ENCODE measurements at places on chromosomes 5 and 9.

DNA sequence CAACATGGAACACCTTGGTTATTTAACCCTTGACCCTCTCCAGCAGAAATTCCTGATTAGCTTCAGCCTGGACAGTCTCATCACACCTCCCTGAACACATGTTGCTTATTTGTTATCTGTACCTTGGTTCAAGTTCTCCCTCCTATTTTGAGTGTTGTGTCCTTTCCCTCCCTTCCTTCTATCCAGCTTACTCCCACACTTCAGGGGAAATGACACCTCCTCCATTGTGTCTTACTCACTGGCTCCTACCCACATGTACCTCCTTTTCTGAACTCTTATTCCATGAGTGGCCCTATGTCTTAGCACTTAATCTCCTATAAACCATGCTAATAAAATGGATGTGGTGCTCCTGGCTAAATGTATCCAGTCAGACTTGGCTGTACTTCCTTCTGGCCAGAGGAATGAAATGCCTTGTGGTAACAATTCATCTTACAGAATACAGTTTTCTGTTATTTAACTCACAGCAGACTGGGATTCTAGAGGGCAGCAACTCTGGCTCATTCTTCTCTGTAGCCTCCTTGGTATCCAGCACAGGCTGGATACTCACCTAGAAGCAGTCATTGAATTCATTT is 11.2 kb downstream of the LIX1 start:
- DNase-seq, result no peak

DNA sequence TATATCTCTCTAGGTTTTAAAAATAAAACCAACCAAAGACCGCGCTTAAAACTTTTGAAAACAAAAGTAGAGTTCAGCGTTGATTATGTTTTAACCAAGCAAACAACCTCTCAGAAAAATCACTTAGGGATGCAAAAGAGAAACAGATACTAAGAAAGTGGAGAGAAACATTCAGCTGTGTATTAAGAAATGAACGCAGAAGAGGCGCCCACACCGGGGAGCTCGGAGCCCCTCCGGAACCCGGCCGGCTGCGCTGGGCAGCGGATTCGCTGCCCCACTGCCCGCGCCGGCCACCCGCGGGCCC is 1.4 kb downstream of the PITX1 start:
- DNase-seq, result no peak

- no peak for DNase-seq
Observed at GRCh38 chr9:132287256-132287760, 67.5 kb downstream of the SETX start.

- DNase-seq, result peak; percentile 31
Observed at GRCh38 chr5:180865981-180866695, 5.1 kb upstream of the ZFP62 start.

GRCh38 chr9:28249424-28249823 is 676.1 kb upstream of the C9orf72 start:
- no peak for DNase-seq

GRCh38 chr5:111589316-111589715 is 77.0 kb upstream of the STARD4 start:
- no peak for DNase-seq

DNA sequence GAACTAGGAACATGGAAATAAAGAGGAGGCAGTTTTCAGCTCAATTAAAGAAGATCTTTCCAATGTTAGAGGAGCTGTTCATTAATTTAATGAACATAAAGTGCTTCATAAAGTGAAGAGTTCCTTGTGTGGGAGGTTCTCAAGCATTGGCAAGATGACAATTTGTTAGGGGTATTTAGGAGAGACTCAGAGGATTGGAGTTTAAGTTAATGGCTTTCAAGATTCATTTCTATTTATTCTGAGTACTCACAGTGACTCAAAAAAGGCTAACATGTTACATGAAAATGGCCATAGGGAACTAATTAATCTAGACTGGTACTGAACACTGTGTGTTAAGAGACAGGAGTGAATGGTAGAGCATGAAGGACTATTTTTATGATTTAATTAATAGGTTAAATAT is 55.4 kb upstream of the CDH12 start:
- DNase-seq, result no peak

DNA sequence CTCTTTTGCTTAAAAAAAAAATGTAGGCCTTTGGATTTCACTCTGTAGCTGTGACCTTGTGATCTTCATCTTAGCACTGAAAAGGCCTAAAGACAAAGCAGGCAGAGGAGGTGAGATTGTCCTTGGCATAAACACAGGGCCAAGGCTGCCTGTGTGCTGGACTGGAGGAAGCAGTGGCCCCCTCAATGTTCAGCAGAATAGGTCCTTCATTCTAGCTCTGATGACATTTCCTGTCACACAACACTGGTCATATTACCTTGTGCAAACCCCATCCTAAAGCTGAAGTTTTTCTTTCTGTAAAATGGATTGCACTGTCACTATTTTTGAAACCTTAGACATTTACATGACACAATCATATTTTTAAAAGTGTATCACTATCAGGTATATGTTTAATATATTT is 147.4 kb downstream of the INSYN2B start:
- no peak for DNase-seq

- DNase-seq, result peak; percentile 30
Observed at GRCh38 chr5:76579166-76579937, 43.9 kb downstream of the F2RL2 start.

- DNase-seq, result no peak
Observed at GRCh38 chr9:119792242-119792641, 423.0 kb upstream of the BRINP1 start.

- no peak for DNase-seq
Observed at GRCh38 chr5:92308679-92309078, 925.6 kb upstream of the ARRDC3 start.

DNA sequence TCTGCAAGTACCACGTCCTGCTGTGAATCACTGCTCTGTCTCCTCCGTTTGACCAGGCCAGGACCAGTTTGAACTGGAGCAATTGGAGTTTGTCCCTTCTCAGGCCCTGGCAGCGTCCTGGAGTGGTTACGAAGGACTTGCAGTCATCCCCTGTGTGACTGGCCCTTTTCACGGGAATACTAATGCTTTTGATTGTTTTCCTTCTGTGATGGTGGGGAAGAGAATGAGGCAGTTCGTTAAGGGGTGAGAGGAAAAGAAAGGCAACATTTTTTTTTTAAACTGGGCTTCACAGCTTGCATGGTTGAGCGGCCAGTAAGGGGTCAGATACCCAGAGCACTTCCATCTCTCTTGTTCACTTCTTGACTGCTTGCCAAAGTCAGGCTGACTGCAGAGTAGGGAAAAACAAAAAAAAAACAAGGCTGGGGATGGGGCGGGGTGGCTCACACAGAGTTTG is 153.5 kb upstream of the STK32A start:
- DNase-seq, result no peak

GRCh38 chr9:85421641-85422040 is 320.1 kb downstream of the AGTPBP1 start:
- DNase-seq, result peak; percentile 85

DNA sequence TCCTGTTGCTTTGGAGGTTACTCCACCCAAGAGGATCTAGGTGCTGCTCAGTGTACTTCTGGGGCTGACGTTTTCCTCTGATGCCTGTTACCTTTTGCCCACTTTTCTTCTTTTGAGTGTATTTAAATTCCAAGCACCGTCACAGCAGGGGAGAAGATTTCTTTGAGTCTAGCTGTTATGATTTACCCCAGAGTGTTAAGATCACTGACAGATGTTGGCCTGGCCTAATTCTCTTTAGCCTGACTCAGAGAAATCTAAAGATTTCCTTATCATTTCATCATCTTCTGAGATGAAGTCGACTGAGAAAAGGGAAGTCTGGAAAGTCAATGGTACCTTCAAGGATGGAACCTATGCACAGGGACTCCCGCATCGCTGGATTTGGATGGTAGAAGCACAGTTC is 191.5 kb downstream of the FBXL7 start:
- DNase-seq, result peak; percentile 87

- DNase-seq, result peak; percentile 36
Observed at GRCh38 chr5:137206030-137206715, 293.0 kb downstream of the SPOCK1 start.

GRCh38 chr5:149961957-149962409 is 1.4 kb downstream of the SLC26A2 start:
- DNase-seq, result peak; percentile 59

DNA sequence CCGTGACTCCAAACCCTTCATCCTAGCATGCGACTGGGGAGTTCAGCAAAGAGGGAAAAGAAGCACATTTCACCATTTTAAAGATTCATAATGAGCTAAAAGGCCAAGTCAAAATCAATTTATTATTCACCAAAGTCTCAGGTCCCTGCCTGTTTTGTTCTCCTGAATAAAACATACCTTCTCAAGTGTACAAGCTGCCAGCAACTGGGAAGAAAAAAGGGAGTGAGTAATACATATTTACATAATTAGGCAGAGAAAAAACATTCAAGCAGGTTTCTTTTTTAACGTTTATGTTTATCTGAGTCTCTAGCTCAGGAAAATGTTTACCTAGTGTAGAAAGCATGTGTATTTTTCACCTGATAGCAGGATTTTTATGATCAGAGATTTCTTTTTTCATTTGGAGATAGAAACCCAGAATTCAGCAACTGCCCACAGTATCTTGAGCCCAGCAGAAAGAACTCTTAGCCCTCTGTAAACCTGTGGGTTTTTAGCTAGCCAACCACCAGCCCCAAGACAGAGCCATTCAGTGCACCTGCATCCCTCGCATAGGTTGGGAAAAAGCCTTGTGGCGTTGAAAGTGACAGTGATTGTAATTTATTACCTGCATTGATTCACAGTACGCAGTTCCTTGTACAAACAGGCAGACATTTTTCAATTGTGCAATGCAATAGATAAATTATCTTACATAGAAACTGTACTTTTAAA is 117.9 kb upstream of the GRIA1 start:
- no peak for DNase-seq

- no peak for DNase-seq
Observed at GRCh38 chr5:3380689-3381088, 214.9 kb upstream of the IRX1 start.

- DNase-seq, result no peak
Observed at GRCh38 chr9:123099042-123099441, 65.6 kb downstream of the GPR21 start.

DNA sequence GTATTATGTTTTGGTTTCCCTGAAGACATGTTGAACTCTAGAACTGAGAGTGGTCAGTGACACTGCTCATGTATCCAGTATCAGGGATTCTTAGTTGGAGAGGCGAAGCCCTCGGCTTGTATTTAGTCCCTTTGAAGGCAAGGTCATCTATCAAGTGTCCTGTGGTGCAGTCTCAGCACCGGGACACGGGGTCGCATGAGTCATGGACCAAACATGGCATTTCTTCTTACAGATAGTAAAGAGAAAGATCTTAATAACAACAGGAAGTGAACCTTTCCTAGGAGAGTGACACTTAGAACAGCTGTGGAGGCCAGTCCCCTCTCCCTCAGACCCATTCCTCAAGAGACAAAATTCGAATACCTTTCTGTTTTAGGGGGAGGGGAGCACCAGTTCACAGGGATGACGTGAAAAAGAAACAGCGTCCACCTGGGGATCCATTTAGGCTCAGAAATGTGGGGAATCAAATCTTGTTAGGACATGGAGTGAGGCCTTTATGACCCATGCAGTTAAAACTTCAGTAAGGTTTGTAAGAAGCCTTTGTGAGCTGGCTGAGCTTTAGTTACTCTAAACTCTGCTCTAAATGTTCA is 86.5 kb downstream of the ADGRV1 start:
- peak; percentile 24 for DNase-seq

GRCh38 chr5:149747833-149748366 is 17.8 kb downstream of the PPARGC1B start:
- DNase-seq, result no peak

DNA sequence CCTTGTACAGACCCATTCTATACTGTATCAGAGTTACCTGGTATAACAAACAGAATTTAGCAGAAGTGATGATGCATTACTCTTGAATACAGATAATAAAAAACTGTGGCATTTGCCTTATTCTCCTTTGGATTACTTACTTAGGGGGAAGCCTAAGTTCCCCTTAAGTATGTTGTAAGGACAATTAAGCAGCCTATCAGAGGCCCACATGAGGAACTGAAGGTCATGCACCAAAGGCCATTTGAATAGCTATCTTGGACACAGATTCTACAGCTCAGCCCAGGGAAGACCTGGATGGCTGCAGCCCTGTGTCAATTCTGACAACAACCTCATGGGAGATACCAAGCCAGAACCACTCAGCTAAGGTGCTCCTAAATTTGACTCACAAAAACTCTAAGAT is 125.2 kb downstream of the RAPGEF6 start:
- no peak for DNase-seq

DNA sequence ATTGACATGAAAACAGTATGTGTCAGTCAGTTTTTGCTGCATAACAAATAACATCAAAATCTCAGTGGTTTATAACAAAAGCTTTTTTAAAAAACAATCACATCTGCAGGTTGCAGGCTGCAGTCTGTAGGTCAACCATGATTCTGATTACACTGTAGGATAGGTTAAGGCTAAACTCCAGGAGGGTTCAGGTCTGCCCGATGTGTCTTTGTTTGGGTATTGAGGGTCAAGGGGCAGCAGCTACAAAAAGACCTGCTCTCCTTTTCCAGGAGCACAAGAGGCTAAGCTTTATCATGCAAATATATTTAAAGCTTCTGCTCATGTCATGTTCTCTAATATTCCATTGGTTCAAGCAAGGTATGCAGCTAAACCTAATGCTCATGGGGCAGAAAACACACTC is 18.2 kb downstream of the GRIA1 start:
- DNase-seq, result no peak

DNA sequence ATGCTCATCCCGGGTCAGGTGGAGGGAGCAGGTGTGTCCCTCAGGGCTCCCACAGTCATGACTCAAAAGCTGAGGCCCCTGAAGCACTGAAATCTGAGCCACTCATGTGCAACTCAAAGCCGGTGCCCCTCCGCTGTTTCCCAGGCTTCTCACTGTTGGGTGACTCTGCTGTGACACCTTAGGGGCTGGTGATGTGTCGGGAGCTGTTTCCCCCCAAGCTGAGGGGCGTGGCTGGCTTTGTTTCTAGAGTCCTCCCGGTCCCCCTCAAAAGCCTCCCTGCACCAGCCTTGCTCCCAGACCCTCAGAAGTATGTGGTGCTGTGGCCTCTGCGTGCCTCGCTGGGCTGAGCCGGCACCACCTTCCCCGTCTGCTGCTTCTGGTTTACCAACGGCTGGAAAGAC is 39.7 kb downstream of the PLPP7 start:
- DNase-seq, result no peak

- no peak for DNase-seq
Observed at GRCh38 chr5:32935283-32935682, 224.2 kb downstream of the NPR3 start.

DNA sequence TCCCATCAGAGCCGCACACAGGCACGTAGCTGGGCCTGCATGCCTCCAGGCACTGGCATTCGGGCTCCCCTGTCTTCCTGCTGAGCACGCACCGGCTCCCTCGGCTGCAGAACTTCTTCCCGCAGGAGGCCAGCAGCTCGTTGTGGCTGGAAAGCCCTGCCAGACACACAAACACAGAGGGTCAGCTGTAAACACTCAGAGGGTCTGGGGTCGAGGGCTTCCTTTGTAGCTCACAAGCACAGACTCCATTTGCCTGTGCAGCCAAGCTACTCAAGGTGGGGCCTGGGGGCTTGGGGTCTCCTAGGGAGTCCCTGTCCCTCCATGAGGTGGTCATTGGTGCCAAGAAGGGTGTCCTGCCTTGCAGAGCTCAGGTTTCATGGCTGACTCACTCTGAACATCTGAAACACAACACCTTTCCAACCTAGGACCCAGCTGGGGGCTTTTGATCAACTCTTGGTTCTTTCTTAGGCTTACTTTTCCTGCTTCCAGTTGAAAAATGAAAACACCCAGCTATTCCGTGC is 211.4 kb downstream of the FSTL4 start:
- DNase-seq, result no peak
